ENCODE measurements at places on chromosomes 11 and 22.

DNA sequence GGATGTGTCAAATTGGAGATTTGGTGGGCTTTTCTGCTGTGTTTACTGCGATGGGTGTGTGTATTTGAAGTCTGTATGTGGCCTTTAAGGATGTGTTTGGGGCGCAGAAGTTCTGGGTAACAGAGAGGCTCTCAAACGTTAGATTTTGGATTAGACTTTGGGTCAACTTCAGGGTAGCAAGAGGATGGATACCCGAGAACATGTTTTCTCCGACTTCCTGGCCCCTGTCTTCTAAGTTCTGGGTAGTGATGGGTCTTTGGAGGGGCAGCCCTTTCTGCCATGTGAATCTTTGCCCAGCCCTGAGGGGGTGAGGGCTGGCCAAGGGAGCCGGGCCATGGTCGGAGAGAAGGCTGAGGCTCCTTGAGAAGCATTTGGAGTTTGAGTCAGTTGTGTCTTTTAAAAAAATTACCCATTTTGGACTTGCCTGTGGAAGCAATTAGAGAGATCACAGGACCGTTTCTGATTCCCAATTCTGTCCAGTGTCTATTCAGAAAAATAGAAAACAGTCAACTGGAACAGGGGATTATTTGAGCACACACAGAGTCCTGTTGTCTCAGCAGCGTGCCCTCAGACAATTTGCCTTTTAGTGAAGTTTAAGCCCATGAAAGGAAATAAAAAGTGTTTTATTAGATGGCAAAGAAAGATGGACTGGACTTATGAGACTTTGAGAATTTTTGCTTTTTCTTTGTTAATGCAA, 114.4 kb downstream of the PTPRJ start:
- DNase-seq: no peak

DNA sequence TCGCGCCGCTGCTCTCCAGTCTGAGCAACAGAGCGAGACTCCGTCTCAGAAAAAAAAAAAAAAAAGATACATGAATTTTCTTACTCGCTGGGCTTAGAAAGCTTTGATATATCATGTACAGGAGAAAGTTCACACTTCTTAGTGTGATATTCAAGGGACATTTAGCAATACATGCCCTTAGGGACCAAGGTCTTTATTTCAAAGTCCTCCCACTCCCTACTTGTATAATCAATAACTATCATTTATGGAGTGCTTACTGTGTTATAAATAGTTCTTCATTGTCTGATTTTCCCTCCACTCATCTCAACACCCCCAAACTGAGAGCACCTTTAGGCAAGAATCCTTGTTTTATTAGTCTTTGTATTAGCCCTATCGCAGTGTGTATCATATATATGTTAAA, 103.3 kb downstream of the UVRAG start:
- no peak for DNase-seq

- no peak for DNase-seq
Observed at GRCh38 chr11:15483205-15483604, 368.5 kb downstream of the INSC start.

GRCh38 chr11:118938491-118939403, 13.0 kb upstream of the BCL9L start:
- no peak for DNase-seq

DNA sequence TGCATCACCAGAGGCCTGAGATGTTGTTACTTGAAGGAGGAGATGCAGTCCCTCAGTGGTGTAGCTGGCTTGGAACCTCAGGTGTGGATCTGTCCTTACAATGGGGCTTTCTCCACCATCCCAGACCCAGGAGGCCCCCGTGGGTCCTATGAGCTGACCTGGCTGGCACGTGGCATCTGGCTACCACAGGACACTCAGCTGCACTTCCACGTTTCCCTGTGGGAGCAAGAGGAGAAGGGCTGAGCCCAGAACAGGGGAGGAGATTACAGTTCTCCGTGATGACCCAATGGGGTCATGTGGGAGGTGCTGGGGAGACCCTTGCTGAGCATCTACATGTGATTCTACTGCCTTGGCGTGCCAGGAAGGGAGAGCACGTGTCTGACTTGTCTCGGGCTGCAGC, 1448.4 kb downstream of the TBC1D22A start:
- DNase-seq: no peak

GRCh38 chr22:36486619-36487384, 5.4 kb upstream of the TXN2 start:
- DNase-seq: no peak

DNA sequence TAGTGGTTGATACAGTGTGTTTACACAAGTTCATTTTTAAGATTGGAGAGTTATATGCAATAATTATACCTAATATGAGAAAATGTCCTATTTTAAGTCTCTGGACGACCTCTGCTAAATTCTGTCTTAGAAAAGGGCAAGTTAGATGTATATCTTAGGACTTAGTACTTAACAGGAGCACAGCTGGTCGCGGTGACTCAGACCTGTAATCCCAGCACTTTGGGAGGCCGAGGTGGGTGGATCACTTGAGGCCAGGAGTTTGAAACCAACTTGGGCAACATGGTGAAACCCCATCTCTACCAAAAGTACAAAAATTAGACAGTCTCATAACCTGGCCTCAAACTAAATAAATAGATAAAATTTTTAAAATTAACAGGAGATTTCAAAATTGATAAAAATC, 27.2 kb downstream of the BSX start:
- DNase-seq: no peak

DNA sequence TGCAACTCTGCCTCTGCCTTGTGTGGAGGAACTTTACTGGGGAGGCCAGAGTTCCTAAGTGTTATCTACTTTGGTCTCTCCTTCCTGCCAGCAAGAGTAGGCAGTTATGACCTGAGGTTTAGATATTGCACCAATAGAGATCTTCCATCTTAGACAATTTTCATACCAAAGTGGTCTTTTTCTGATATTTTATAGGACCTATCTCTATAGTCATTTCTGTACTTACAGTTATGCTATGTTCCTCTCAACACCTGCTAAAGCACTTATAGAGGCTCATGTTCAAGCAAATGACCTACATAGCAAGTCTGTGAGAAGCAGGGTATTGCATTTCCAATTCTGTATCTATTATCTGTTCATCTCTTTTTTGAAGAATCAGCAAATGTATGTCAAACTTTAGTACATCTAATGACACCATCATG, 80.8 kb downstream of the HORMAD2 start:
- DNase-seq: no peak

- no peak for DNase-seq
Observed at GRCh38 chr11:128465531-128465930, 121.8 kb downstream of the ETS1 start.

DNA sequence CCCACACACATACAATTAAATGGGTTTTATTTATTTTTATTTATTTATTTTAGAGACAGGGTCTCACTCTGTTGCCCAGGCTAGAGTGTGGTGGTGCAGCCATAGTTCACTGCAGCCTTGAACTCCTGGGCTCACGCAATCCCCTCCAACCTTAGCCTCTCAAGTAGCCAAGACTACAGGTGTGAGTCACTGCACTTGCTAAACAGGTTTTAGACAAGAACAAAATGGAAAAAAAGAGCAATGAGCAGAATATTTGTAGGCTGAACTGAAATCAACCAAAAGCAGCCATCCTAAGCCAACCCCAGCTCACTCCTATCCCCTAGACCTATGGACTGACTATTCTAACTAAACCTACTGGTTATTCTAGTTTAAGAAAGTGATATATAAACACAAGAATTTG, 37.8 kb downstream of the MRE11 start:
- DNase-seq: no peak

GRCh38 chr11:46417711-46418110, 26.1 kb upstream of the CHRM4 start:
- no peak for DNase-seq

DNA sequence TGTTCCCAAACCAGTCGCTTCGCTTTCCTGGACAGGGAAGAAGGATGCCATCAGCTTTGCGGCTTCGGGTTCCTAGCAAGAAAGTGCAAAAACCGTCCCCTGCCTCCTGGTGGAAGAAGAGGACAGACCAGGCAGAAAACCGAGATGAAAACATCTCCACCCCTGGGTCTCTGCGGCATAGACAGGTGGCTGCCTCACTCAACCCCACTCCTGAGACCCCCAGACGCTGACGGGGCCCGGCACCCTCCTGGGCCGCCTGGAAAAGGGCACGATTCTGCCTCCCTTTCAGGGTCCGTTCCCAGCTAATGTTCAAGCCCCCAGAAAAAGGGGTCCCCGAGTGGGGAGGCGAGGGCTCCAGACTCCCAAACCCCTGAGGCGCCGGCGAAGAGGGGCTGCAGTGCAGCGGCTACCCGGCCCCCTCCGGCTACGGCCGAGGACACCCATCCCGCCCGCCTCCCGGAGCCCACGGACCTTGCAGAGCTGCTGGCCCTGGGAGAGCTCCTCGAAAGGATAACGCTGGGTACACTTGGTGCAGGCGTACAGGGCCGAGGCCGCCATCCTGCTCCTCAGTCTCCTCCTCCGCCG, 569 bp downstream of the FAM76B start:
- peak; percentile 23 for DNase-seq

DNA sequence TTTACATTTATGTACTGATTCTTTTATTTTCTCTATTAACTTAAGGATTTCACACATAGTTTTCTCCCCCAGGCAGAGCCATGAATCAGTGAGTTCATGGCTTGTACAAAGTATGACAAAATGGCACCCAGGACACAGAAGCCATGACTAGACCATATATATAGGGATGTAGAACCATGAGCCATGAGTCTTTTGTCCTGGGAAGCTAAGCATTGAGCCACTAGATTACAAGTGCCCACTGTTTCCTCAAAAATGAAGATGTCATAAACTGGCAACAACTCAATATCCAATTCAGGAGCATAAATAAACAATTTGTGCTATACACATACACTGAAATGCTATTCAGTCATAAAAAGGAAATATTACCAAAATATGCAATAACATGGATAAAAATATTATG, 36.2 kb downstream of the CARD18 start:
- DNase-seq: no peak

DNA sequence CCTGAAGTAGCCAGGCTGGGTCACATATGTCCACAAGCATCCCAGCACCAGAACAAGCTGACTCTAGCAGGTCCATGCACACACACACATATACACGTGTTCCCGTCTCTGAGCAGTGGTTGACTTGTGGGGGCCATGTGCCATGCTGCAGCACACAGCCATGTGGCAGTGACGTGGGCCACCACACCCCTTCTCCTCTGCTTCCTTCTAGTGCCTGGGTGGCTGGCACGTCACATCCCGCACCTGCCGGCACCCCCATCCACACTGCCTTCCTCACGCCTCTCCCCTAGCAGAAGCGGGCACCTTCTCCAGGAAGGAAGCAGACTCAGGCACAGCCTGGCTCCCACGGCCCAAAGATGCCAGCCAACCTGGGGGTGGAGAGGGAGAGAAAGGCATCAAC, 9.5 kb downstream of the SYT7 start:
- DNase-seq: no peak

GRCh38 chr11:86978756-86979608, 23.8 kb upstream of the FZD4 start:
- DNase-seq: no peak

- no peak for DNase-seq
Observed at GRCh38 chr11:126990716-126991480, 9.7 kb downstream of the KIRREL3 start.

GRCh38 chr11:57311109-57311936, 13.4 kb downstream of the TNKS1BP1 start:
- DNase-seq: peak; percentile 71

DNA sequence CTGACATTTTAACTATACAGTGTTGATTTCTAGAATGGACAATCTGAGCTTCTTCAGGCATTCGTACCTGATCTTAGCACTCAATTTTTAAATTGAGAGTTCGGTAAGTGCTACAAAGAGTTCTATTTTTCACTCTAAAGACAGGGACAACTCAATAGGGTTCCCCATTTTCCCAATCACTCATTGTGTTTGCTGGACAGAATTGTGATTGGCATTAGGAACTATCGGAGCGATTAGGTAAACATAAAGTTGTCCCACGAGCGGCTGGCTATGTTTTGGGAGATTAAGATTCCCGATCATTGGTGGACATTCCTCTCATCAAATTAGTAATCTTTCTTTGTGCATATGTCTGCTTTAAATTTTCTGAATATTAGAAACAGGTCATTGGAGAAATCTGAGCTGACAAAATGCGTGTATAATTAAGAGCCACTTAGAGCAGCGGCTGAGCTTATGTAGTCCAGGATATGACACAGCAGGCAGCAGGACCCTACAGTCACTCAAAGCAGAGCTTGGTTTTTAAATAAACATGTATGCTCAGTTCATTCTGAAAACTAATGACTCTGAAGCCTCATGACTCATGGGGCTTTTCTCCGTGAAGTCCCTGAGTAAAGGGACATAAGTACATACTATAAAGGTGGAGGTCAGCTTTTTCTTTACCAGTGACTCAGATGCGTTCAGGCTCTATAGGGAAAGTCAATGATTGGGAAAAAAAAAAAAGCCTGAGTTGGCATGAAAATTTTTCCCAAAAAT, 109.4 kb downstream of the GRIA4 start:
- DNase-seq: no peak

DNA sequence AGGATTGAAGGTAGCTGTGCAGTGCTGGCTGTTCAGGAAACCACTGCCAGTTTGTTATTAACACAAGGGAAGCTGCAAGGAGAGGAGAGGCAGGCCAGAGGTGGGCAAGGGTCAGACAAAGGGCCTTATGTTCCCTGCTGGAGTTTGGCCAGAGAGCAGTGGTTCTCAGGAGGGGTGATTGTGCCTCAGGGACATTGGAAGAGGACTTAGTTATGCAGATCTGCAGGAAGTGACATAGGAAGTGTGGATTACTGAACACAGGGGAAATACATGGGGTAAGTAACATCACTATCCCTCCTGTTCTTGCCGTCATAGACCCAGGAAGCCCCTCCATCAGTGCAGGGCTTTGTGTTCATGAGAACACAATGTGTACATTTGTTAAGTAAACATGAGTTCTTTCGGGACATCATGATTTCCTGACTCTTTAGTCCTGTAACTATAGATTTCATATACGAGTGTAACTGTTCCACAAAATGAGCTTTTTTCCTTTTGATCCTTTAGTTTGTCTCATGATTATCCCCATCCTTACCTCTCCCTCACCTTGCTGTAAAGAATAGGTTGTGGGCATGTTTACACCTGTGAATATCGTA, 5.9 kb downstream of the SRRD start:
- DNase-seq: no peak

DNA sequence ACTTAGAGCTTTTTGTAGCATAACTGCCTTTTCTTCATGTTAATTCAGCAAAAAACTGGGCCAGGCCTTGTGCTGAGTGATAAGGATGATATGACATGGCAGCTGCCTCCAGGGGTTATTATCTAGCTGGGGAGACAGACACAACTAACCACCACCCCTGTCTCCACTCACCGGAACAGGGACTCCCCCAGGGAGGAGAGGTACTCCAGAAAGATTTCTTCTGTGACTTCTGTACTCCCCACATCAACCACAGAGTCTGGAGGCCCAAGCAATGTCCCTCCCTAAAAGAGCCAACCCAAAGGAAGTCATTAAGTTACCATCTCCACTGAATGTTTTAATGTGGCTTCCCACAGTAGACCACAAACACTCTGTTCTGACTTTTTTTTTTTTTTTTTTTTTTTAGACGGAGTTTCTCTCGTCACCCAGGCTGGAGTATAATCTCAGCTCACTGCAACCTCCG, 14.3 kb upstream of the PMM1 start:
- DNase-seq: no peak

GRCh38 chr22:46897246-46897623, 134.8 kb downstream of the TBC1D22A start:
- peak; percentile 48 for DNase-seq

All from NCI-H1436 (cell line).